ENCODE measurements at places on chromosomes 4 and X. TPM values are rescaled to one million over a fixed set of nuclear protein-coding genes. Genes with fewer than 3 reads are reported as not detected.

The FAT1 gene
- polyA plus RNA-seq = 186 TPM

The PRKG2 gene
- 61.2 TPM for polyA plus RNA-seq

The KCNE5 gene
- 0.79 TPM for polyA plus RNA-seq

The MTTP gene
- polyA plus RNA-seq = 459 TPM

The SYN1 gene
- polyA plus RNA-seq = 5.7 TPM

The DKK2 gene
- 1.6 TPM for polyA plus RNA-seq

The ALPK1 gene
- 25.5 TPM for polyA plus RNA-seq

Measured in large intestine (tissue), 12 donors.